ENCODE measurements at places on chromosomes 5 and 9.
A peak's percentile ranks its signal among the peaks of the same experiment; 100 is the strongest.

DNA sequence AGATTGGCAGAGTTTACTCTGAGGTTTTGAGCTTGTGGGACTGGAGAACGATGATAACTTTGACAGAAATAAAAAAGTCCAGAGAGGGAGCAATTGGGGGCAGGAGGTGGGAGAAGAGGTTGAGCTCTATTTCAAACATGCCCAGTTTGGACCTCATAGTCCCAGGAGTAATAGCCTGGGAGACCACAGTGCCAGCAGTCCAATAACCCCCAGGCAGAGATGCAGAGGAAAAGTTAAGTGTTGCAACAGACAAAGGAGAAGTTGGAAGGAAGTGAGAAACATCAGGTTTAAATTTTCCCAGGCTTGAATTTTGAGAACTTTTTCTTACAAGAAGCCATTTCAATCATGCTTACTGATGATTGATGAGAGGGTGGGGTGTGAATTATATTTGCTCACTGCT, 117.0 kb upstream of the GHR start:
- DNase-seq: no peak

GRCh38 chr9:38435521-38435920, 11.3 kb upstream of the IGFBPL1 start:
- DNase-seq: no peak

DNA sequence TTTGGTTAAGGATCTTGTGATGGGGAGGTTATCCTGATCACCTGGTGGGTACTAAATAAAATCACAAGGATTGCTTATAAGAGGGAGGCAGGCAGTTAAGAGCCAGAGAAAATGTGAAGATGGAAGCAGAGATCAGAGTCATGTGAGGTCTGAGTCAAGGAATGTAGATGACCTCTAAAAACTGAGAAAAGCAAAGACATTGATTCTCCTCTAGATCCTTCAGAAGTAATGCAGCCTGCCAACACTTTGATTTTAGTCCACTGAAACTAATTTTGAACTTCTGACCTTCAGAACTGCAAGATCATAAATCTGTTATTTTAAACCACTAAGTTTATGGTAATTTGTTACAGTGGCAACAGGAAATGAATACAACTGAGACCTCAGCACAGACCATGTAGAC, 499.0 kb downstream of the GADD45G start:
- DNase-seq: no peak

DNA sequence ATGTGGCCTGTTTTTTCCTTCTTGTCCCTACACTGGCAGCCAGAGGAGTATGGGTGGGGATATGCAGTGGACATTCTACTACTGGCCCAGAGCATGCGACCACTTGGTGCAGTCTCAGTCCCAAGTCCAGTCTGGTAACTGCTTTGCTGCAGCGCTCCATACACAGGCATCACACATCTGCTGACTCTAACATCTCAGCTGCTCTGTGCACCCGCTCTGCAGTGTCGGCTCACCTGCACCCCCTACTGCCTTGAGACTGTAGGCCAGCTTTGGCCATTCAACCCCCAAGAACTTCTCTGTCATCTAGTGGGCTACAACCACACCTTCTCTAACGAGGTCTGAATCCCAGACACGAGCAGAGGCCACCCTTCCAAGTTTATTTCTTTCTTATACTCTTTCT, 46.4 kb upstream of the SLCO6A1 start:
- DNase-seq: no peak

DNA sequence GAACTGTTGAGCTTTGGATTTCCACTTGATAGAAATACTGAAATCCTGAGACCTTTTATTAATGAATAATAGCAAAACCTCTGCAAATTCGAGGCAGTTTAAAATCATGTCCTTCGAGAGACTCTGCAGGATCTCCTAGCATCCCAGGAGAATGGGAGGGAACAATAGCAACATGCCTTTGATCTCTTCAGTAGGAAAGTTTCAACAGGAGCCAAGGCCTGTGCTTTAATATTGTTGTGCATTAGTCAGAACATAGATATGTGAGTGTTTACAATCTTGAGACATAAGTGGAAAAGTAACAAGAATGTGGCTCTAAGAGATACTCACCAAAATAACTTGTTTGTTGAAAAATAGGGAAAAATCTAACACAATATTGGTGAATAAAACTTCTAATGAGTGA, 83.3 kb upstream of the LHFPL2 start:
- DNase-seq: no peak

DNA sequence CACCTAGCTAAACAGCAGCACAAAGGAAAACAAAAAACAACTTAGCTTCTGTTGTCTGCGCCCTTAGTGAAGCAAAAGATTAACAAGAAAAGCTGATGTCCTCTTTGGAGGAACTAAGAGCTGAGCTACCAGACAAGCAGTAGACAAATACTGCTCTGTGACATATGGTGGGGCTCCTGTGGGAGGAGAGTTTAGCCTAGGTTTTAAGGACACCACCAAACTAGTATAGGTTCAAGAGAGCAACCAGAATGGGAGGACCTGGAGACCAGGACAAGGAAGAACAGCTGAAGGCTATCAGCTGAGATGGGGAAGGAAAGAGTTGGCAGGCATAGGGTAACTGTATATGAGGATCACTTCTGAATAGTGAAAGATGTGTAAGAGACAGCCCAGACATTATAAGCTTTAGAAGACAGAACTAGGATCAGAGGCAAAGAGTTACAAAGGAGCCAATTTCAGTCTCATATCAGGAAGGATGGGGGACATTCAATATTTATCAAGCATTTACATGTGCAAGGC, 27.2 kb downstream of the FBXW2 start:
- no peak for DNase-seq

DNA sequence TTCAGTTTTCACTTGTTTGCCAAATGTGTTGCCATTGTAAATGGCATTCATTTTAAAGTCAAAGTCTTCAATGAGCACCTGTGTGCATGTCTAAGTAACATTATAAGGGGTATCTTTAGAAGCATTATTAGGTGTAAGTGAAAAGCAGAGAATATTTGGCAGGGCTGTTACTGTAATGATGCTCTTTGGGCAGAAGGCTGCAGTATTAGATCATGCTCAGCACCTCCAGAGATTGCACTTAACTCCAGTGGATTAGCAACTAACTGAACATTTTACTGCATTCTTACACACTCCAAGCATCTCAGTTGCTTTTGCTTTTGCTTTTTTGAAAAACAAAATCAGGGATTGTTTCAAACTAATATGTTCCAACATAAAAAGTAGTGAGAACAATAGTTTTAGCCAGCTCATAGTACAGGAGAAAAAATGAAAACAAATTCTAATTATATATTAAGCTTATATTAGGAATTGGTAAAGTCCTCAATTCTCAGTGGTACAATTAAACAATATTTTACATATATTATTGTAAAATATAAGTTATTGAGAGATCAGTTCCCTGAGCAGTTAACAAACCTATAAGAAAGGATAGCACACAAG, 1740.9 kb upstream of the CDH9 start:
- DNase-seq: no peak

DNA sequence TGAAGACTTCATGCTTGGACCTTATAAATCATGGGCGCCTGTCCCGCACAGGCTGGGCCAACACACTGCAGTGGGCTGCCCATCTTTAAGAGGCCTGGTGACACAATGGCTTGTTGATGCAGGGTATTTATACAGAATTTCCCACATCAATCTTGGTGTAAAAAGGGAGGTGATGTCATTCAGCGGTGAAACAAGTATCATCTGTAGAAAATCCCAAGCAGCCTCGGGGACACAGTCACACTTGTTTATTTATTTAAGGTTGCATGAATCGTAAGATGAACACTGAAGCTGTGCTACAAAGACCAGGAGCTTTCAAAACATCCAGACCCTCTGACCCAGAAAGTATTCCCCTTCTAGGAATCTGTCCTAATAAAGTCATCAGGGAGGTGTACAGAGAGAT, 40.5 kb downstream of the SMIM23 start:
- DNase-seq: no peak

- no peak for DNase-seq
These were observed 1.9 kb upstream of the ARSI start for GRCh38 chr5:150304481-150305081.

- DNase-seq: no peak
These were observed 728.0 kb upstream of the C9orf72 start for GRCh38 chr9:28301281-28301680.

- no peak for DNase-seq
These were observed 615.0 kb upstream of the CHD1 start for GRCh38 chr5:99543841-99544240.

DNA sequence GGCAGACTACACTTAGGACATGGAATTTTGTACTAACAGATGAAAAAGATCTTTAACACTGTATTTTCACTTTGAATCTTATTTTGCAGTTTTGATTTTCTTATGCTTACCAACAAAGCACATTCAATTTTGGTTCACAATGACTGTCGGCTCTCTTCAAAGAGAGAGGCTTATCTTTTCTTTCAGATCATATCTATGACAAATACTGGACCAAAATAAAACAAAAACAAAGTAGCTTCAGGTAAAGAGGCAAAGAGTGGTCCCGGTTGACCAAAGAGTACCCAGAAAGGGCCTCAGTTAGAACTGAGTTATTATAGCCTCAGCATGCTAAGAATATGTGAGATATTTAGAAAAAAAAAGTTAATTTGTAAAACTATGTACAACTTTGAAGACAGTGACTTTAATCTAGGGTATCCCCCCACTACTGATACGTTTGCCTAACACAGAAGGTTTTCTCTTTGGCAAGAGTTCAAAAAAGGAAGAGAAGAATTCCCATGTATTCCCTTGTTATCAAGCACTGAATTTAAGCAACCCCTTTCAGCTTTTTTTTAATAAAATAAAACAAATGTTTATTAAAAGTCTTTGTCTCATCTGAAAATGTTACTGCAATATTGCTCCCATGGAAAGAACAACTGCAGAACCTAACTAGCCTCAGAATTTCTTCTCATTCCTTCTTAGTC, 50.5 kb downstream of the NR6A1 start:
- no peak for DNase-seq

DNA sequence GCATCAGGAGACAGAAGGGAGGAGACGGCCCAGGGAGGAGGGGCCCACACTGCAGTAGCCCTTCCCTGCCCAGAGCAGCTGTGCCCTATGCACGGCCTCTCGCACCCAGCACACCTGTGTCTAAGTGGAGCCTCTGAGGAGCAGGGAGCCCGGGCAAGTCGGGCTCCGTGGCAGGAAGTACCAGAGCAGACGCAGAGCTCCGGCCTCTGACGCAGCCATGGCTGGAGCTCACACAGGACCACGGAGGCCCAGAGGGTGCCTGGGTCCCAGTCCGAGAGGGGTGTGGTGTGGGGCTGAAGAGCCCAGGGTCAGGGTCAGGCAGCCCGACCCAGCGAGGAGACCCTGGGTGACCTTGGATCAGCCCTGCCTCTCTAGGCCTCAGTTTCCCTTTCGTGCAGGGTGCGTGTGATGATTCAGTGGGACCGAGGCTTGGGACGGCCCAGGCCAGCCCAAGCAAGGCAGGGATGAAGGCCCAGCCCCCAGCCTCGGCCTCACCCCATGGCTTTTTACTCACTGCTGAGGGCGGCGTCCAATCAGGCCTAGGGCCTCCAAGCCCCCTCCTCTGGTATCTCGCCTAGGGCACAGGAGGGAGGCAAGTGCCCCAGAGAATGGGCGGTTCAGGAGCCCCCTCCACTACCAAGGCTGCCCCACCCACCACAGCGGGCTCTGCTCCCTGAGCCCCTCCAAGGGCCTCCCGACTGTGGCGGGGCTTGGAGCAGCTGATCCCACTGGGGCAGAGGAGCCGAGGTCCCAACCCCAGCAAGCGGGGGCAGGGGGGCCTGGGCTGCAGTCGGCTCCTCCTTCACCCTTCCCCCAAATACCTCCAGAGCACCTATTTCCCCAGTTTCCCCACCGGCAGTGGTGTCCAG, 4.3 kb upstream of the AGPAT2 start:
- no peak for DNase-seq

DNA sequence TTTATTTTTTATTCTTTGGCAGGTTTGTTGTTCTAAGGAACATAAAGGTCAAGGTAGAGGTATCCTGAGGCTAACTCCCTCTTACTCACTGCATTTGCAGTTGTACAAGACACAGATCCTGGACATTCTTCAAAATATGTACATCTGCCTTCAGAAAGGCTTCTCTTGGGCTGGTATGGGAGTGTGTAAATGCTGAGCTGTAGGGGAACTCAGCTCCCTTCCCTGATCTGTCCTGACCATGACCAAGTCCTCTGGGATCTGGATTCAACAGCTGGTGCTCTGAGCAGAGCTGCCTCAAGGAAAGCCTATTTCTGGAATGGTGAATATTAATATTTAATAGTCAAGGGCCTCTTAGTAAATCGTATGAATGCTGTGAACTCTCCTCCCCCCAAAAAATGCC, 117.4 kb downstream of the PRKACG start:
- no peak for DNase-seq

GRCh38 chr5:168417731-168418429, 68.4 kb upstream of the RARS1 start:
- DNase-seq: no peak

- DNase-seq: no peak
These were observed 425.1 kb downstream of the BNC2 start for GRCh38 chr9:16445141-16445920.

DNA sequence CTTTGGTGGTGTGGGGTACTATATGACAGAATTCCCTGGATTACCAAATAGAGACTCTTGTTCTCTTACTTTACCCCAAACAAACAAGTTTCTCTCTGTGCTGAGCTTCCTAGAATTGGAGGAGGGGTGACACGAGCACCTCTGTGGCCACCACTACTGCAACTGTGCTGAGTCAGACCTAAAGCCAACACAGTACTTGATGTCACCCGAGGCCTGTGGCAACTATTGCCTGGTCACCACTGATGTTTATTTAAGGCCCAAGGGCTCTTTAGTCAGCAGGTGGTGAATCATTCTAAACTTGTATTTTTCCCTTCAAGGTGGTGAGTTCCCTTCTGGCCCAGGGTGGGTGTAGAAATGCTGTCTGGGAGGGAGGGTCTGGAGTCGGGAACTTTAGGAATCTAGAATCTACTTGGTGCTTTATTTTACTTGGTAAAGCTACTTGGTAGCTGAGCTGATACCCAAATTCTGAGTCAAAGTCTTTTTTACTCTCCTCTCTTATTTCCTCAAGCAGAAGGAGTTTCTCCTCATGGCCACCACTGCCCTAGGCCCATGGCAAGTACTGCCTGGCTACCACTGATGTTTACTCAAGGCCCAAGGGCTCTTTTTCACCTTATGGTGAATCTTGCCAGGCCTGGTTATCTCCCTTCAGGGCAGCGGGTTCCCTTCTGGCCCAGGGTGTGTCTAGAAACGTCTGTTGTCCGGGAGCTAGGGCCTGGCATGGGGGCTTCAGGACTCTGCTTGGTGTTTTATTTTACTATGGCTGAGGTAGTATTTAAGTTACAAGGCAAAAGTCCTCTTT, 9.8 kb downstream of the LURAP1L start:
- peak; percentile 81 for DNase-seq

- DNase-seq: no peak
These were observed 105.2 kb downstream of the ST8SIA4 start for GRCh38 chr5:100797861-100798260.

GRCh38 chr5:146447734-146448380, 724 bp downstream of the TCERG1 start:
- DNase-seq: no peak

DNA sequence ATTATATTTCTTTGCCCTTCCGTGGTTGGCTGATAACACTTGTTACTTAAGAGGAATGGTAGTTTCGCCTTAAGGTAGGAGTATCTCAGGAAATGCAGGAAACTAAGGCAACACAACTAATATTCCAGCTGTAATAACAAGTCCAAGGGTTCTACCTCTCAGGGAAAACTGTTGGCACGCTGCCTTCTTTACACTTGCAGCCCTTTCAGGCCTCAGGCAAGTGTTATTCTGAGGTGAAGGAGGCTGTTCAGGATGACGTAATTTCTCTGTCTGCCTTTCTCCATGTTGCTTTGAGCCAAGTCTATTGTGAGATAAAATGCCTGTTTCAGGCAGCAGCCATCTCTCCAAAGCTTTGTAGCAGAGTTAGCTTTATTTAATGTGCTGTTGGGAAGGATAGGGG, 38.0 kb downstream of the VCAN start:
- no peak for DNase-seq
